Lung (tissue), 17 donors: ENCODE measurements at places on chromosomes 5 and 9. TPM values are rescaled to one million over a fixed set of nuclear protein-coding genes. Genes with fewer than 3 reads are reported as not detected.

DNA sequence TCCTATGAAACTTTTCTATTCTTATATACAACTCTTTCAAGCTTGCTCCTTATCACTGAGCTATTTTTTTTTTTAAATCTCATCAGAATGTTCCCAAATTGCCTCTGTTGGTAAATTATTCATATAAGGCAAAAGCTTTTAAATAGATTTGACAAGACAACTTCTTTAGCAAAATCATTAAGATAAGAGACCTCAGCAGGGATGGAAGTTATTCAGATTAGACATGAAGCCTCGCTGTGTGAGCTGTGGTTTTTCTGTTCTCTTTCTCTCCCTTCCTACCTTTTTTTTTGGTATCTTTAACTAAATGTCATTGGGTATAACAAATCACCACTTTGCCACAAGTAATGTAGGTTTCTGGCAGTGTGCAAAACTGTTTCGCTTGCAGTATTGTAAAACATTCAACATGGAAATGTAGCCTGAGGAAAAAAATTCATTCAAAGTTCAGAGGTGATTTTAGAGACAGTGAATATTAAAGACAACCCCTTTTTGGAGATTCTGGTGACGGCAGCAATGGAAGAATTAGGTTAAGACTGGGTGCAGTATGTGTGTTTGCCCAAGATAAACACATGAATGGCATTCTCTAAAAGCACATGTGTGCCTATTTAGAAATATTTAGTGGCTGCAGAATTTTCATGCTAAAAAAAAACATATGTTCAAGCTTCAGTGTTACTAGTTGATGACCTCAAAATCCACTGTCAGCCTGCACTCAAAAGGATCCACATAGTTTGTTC is 467.1 kb downstream of the ZNF608 start:
- no peak overlapping the region for H3K27ac ChIP-seq
- peaks cover 10% of the 10 kb centered on the region for H3K4me1 ChIP-seq
- no peaks in the 10 kb centered on the region for H3K36me3 ChIP-seq
- no peak for DNase-seq
- H3K27me3 ChIP-seq = no peaks in the 10 kb centered on the region

GRCh38 chr9:107530679-107531078 is 41.1 kb upstream of the KLF4 start:
- H3K27ac ChIP-seq = no peak overlapping the region
- H3K27me3 ChIP-seq = no peaks in the 10 kb centered on the region
- no peaks in the 10 kb centered on the region for H3K36me3 ChIP-seq
- no peaks in the 10 kb centered on the region for H3K4me1 ChIP-seq

GRCh38 chr5:52013523-52013922 is 630.3 kb downstream of the ISL1 start:
- no peak overlapping the region for H3K27ac ChIP-seq
- H3K36me3 ChIP-seq = no peaks in the 10 kb centered on the region
- H3K4me1 ChIP-seq = no peaks in the 10 kb centered on the region
- H3K4me3 ChIP-seq = no peak overlapping the region
- H3K27me3 ChIP-seq = no peaks in the 10 kb centered on the region

DNA sequence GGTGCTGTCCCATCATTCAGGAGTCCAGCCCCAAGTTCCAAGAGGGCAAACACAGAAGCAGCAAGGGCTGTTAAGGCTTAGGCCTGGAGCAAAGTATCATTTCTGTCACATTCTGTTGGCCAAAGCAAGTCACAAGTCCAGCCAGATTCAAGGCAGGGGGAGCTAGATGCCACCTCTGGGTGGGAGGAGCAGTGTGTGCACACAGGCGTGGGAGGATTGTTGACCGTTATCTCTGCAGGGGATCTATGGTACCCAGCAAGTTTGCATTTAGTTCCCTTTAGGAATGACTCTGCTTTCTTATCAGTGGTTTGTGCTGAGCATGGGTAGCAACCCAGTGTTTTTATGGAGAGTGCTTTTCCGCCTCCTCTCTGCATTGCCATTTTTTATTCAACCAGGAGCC is 278.9 kb downstream of the NR3C1 start:
- H3K4me3 ChIP-seq = no peak overlapping the region
- no peak overlapping the region for H3K27ac ChIP-seq
- peaks cover 37% of the 10 kb centered on the region for H3K4me1 ChIP-seq
- DNase-seq = no peak
- no peaks in the 10 kb centered on the region for H3K27me3 ChIP-seq
- no peaks in the 10 kb centered on the region for H3K36me3 ChIP-seq

The STK32A gene
- 2.2 TPM for polyA plus RNA-seq

The GCNT4 gene
- polyA plus RNA-seq = 0.54 TPM

The SHC3 gene
- 4.2 TPM for polyA plus RNA-seq

- no peak overlapping the region for H3K27ac ChIP-seq
- no peaks in the 10 kb centered on the region for H3K27me3 ChIP-seq
- H3K4me3 ChIP-seq = no peak overlapping the region
- no peaks in the 10 kb centered on the region for H3K4me1 ChIP-seq
These were observed 83.2 kb upstream of the FST start for GRCh38 chr5:53397141-53397757.

The CCDC192 gene
- polyA plus RNA-seq = 0.08 TPM

DNA sequence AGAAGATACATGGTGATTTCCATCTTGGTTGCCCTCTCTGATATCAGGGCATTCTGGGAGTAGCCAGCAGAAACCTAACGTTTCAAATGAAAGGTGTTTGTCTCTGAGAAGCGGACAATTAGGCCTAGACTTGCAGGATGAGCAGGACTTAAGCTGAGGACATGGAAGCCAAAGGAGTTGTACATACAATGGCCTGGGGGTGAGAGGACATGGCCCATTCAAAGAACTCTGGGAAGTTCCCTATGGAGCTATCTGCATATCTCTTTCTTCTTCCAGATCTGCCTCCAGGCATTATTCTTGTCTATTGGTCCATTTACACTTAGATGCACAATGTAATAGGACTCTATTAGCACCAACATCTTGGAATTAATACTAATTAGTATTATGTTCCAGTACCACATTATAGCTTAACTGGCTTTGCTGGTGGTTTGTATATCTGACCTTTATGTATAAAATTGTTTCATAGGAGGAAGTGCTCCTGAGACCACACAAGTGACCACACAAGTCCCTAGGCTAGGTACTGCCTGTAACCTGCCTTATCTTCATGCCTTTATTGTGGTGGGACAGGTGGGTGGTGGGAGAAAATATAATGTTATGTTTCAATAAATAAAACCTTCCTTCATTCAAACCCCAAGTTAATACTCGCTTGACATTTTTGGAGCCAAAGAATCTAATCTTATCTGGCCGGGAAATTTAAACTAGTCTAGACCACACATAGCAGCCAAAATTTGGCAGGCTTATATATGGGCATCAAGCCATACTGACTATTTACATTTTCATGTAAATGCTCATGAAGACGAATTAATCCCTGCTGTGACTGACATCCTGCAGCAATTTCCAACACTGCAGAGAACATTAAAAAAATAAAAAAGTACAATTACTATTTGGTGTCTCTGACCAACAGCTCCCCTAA is 52.1 kb upstream of the EQTN start:
- DNase-seq = peak; percentile 96
- no peak overlapping the region for H3K27ac ChIP-seq
- H3K4me1 ChIP-seq = peaks cover 6% of the 10 kb centered on the region
- H3K36me3 ChIP-seq = no peaks in the 10 kb centered on the region
- no peaks in the 10 kb centered on the region for H3K27me3 ChIP-seq

GRCh38 chr9:6029604-6030274 is 14.3 kb upstream of the RANBP6 start:
- no peaks in the 10 kb centered on the region for H3K27me3 ChIP-seq
- no peaks in the 10 kb centered on the region for H3K4me1 ChIP-seq
- DNase-seq = no peak
- no peak overlapping the region for H3K4me3 ChIP-seq

DNA sequence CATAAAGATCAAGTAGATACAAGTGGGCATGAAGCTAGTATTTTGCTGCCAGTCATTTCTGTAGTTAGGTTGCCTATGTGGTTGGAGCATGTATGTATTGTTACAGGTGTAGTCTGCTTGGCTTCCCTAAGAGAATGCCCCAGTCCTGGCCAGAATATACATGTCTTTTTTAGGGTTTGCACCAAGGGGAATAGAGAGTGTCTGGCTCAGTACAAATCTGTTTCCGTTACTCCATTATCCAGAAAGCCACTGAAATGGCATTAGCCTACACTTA is 23.2 kb downstream of the TGFBR1 start:
- DNase-seq = no peak
- no peak overlapping the region for H3K4me3 ChIP-seq
- peak overlapping the region; percentile 2 for H3K27ac ChIP-seq
- no peaks in the 10 kb centered on the region for H3K36me3 ChIP-seq
- no peaks in the 10 kb centered on the region for H3K27me3 ChIP-seq
- no peaks in the 10 kb centered on the region for H3K4me1 ChIP-seq

- no peaks in the 10 kb centered on the region for H3K36me3 ChIP-seq
- DNase-seq = no peak
- H3K27ac ChIP-seq = no peak overlapping the region
- H3K4me1 ChIP-seq = no peaks in the 10 kb centered on the region
These were observed 156.6 kb upstream of the IRX2 start for GRCh38 chr5:2908086-2908485.

DNA sequence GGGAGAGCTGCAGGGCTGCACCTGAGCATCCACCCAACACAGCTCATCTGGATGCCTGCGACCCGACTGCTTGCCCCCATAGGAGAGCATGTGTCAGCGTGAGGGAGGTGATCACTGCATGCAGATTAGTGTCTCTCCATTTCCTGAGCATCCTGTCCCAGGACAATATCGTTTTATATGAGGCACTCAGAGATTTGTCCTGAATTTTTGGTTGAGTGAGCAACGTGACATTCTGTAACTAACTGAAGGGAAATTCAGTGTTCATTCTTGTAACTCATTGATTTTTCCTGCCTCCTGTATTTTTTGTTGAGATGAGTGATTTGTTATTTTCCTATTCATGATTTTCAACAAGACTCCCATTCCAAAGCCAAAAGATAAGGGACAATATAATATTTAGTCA is 20.7 kb upstream of the ANKRD34B start:
- H3K36me3 ChIP-seq = no peaks in the 10 kb centered on the region
- no peaks in the 10 kb centered on the region for H3K27me3 ChIP-seq
- no peak for DNase-seq
- no peak overlapping the region for H3K27ac ChIP-seq
- H3K4me1 ChIP-seq = no peaks in the 10 kb centered on the region
- no peak overlapping the region for H3K4me3 ChIP-seq

The NKD2 gene
- 62.5 TPM for polyA plus RNA-seq

DNA sequence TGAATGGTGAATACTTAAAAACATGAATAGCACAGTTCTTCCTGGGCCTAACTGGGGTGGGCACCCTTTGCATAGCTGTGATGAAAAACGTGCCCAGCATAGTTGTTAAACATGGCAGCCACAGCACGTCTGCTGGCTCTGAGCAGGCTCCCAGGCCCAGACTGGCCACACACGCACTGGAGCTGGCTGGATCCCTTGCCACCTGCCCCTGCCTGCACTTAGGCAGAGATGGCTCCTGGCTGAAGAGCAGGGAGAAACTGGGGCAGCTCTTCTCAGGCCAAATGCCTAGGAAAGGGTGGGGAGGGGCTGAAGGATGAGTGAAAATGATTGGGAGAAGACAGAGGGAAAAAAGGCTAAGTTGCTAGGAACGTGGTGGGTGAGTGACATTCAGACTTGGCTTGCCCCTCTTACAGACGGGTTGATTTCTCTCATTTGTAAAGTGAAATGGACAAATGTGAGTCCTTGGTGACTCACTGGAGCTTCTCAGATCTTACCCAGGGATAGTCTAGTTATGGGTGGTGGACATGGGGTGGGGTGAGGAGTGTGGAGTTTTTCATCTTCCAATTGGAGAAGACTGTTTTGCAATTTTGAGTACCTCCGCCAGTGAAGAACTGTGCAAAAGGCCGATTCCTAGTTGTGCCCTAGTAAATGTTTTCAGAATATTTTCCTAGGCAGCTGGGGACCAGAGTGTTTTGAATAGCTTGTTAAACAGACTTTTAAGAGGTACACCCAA is 42.4 kb downstream of the TRIO start:
- H3K27ac ChIP-seq = peak overlapping the region; percentile 85
- no peaks in the 10 kb centered on the region for H3K36me3 ChIP-seq
- H3K27me3 ChIP-seq = no peaks in the 10 kb centered on the region
- no peak for DNase-seq

DNA sequence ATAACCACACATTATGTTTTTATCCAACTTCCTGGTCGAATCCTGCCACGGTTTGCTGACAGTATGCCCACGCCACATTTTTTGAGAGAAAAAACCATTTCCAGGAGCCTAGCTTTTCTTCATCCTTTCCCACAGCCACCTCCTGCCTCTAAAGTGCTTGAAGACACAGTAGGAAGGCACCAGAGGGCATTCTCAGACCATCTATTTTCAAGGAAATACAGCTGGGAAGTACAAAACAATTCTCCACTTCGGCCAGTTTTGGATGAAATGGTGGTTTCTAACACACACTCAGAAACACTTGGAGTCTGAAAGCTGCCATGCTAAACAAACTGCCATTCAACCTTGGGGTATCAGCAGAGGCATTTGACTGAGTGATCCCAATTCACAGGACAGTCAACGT is 86.3 kb upstream of the RPS23 start:
- H3K27ac ChIP-seq = no peak overlapping the region
- H3K27me3 ChIP-seq = no peaks in the 10 kb centered on the region
- DNase-seq = peak; percentile 92
- H3K4me3 ChIP-seq = no peak overlapping the region

DNA sequence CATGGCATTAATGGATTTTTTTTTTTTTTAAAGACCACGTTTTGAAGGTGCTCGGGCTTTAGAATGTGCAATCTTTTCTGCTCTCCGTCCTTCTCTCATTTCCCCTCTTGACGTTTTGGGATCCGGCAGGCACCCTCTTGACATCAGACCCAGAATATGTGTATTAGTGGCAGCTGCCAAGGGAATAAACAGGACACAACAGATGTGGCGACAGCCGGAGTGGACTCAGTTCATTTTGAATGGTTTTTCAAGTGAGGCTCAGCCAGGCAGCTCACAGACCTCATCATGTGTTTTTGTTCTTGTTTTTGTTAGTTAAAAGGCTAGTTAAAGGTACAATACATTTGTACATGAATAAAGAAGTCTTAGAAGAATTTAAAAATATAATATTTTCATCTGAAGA is 365.0 kb upstream of the SEMA6A start:
- no peaks in the 10 kb centered on the region for H3K27me3 ChIP-seq
- H3K27ac ChIP-seq = no peak overlapping the region
- H3K36me3 ChIP-seq = no peaks in the 10 kb centered on the region
- H3K4me1 ChIP-seq = peaks cover 2% of the 10 kb centered on the region

DNA sequence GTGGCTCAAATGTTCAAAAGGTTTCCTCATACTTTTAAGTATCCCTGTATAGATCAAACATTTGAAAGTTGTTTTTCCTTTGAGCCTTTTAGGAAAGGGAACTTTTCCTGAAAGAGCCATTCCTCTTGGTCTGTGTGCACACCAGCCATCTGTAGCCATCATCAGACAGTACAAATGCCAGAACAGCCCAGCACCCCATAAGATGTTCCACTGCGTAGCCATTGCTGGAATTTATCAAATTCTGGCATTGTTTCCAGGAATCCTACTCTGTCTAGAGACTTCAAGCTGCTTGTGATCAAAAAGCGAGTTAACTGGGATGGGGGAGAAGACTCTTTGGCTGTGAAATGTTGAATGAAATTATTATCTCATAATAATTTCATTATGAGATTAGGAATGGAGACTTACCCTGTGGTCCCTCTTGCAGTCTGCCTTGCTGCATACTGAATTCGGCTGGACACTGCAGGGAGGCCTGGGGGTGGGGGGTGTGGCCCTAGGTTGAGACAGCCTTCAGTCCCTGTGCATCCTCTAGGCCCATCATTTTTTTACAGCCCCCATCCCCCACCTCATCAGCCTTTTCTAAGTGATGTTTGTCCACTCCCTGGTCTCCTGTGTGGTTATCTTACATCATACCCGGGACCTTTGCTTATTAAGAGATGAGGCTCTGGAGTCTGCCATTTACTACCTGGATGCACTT is 99.8 kb downstream of the RALGPS1 start:
- DNase-seq = peak; percentile 68
- no peaks in the 10 kb centered on the region for H3K36me3 ChIP-seq
- no peaks in the 10 kb centered on the region for H3K27me3 ChIP-seq
- H3K27ac ChIP-seq = no peak overlapping the region
